ENCODE measurements at places on chromosomes 7 and 10.

- no peak for DNase-seq
Measured at GRCh38 chr7:87435546-87435945, 39.9 kb downstream of the ABCB4 start.

DNA sequence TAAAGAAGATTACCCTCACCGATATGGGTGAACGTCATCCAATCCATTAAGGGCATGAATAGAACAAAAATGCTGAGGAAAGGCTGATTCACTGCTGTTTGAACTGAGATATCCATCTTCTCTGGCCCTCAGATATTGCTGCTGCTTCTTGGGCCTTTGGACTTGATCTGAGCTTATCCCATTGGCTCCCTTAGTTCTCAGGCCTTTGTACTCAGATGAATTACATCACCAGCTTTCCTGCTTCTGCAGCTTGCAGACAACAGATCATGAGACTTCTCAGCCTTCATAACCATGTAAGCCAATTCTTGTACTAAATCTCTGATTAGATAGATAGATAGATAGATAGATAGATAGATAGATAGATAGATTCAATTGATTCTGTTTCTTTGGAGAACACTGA, 40.2 kb downstream of the CYCS start:
- DNase-seq: no peak

DNA sequence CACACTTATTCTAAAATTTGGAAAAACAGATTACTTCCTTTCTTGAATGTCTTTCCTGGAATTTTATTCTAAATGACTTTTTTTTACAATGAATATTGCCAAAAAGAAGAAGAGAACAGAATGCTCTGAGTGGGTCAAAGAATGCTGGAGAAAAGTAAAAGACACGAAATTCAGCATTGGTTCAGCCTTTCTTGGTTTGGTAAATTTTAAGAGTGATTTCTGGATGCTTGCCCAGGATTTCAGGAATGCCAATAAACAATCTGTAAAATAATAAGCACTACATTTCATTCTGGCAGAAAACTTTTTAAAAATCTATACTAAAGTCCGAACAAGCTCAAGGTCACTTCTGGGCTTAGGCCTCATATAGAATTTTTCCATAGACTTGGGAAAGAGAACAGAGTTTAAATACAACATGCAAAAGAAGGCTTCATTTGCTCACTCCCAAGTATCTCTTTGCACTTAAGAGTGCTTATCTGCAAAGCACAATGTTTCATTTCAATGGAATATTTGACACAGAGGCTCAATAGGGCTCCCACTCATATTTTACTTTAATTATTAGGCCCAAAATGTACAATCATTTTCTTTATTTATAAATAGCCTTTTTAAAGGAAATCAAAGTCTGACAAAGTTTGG, 359.5 kb upstream of the ANKRD30A start:
- no peak for DNase-seq

GRCh38 chr7:111362506-111363054, 199.7 kb downstream of the IMMP2L start:
- DNase-seq: no peak

DNA sequence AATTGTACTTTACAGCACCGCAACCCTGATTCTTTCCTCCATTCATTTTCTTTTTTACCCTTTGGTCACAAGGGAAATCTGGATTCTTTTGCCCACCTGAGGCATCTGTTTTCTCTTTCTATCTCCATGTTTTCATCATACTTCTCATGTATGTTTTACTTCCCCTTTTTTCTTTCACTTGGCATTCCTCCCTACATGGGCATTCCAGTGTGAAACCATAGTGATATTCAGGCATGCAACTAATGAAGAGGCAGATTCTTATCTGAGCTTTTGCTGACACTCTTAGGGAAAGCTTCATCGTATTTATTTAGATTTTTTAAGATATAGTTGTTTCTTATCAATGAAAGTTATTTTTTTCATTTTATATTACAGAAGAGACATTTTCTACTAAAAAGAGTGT, 405.2 kb upstream of the TEX47 start:
- DNase-seq: no peak

- DNase-seq: no peak
Measured at GRCh38 chr7:141915565-141915964, 634 bp upstream of the OR9A4 start.

DNA sequence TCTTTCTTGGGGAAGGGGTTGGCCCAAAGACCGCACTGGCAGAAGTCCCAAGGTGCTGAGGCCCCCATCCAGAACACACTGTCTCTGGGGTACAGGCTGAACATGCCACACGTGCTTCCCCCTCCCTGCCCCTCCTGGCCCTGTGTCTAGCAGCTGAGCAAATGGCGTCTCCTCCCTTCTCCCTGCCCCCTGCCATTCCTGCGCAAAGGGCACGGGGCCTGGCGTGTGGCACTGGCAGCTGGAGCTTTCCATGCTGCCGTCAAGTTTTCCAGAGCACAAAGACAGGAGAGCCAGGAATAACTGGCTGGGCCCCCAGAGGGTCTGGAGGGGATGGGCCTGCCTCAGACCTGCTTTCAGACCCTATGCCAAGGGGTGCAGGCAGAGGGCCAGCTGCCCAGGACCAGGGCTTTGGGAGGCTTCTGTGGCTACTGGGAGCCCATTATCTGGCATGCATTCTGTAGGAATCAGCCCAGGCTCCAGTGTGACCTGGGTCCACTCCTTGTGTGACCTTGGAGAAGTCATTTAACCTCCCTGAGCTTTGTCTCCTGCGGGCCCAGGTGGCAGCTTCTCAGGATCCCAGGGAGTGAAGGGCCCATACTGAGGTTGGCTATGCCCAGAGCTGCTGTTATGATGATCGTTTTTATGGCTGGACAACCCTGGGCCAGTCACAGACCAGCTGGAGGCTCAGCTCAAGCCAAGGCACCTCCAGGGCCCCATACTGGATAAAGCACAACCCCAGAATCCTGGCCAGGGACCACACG, 710 bp upstream of the LDB3 start:
- peak; percentile 75 for DNase-seq

DNA sequence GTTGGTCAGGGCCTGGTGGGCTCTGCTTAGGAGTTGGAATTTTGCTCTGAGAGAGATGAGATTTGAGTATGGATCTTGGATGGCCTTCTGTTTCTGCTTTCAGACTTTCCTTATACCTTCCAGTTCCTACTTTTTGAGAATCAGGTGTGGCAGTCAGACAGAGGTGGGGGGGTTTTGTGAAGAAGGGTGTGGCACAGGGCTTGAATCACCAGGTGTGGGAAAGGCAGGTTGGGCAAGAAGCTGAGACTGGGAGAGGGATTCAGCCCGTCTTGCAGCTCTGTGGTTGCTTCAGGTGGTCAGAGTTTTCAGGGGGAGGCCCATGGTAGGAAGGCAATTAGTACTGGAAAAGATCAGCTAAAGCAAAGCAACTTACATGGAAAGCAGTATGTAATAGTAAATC, 340.2 kb downstream of the LRMDA start:
- no peak for DNase-seq

All from left ventricle myocardium inferior (tissue), 1 donor.